Right lobe of liver (tissue), 6 donors: ENCODE measurements at places on chromosomes 5 and 9.

DNA sequence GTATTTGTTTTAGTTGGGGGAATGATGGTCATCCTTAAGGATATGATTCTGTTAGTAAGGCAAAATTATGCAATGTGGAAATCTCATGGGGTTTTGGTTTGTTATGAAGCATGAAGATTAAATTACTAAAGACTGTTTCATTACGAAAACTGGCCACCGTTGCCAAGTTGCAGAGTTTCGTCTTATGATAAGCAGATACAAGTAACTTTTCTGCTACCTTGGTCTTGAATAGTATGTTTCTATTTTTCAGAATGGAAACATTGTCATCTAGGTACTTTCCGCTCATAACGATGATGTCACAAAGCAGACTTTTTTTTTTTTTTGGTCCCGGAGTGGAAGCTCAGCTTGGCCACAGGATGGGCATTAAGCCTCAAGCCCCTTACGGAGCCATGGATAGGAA is 4.2 kb downstream of the CCNI2 start:
- DNase-seq = no peak

DNA sequence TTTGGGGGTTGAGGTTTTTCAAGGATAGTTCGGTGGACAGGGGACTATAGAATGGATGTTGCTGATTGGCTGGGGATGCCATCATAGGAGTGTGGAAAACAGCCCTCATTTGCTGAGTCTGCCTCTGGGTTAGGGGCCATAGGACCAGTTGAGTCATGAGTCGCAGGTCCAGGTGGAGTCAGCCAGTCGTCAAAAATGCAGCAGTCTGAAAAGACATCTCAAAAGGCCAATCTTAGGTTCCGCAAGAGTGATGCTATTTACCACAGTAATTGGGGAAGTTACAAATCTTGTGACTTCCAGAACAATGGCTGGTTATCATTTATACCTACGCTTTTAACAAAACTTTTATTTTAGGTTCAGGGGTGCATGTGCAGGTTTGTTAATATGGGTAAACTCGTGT is 276.0 kb upstream of the DMRT1 start:
- no peak for DNase-seq

- DNase-seq = no peak
Observed at GRCh38 chr5:87120518-87121303, 147.0 kb upstream of the RASA1 start.

GRCh38 chr5:133814152-133814551 is 154.3 kb downstream of the C5orf15 start:
- DNase-seq = no peak

GRCh38 chr5:31770998-31771397 is 132.1 kb downstream of the PDZD2 start:
- no peak for DNase-seq

GRCh38 chr5:113262674-113263073 is 172.1 kb downstream of the TSSK1B start:
- DNase-seq = no peak
